Small intestine (tissue), 16 donors: ENCODE measurements at places on chromosomes 12 and 14. TPM values are rescaled to one million over a fixed set of nuclear protein-coding genes. Genes with fewer than 3 reads are reported as not detected.

DNA sequence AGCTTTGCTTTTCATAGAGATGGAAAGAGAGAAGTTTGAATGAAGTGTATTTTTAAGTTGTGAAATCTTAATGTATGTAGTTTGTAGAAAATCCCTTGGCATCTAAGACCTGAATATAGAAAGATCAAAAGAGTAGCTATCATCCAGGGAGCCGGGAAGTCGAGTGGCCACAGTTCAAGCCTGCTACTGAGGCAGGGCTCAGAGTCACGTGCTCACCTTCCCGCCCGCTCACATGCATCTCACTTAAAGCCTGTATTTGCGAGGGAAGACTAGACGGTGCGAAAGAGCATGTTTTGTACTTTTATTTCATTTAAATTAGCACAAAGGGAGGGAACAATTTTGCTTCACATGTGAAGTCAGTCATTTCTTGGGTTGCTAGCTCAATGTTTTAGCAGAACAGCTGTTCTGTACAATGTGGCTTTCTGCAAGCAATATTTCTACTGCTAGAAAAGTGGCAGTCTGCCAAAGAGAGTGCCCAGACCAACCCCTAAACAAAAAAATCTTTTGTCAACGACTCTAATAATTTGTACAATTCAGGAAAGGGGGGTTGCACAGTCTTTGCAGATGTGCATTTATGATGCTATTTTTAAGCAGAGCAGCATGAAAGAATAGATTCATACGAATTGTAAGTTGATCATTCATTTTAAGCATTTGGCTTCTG is 290.7 kb downstream of the NPAS3 start:
- no peaks in the 10 kb centered on the region for H3K27me3 ChIP-seq
- DNase-seq: no peak
- no peak overlapping the region for H3K4me3 ChIP-seq
- no peak overlapping the region for H3K27ac ChIP-seq

DNA sequence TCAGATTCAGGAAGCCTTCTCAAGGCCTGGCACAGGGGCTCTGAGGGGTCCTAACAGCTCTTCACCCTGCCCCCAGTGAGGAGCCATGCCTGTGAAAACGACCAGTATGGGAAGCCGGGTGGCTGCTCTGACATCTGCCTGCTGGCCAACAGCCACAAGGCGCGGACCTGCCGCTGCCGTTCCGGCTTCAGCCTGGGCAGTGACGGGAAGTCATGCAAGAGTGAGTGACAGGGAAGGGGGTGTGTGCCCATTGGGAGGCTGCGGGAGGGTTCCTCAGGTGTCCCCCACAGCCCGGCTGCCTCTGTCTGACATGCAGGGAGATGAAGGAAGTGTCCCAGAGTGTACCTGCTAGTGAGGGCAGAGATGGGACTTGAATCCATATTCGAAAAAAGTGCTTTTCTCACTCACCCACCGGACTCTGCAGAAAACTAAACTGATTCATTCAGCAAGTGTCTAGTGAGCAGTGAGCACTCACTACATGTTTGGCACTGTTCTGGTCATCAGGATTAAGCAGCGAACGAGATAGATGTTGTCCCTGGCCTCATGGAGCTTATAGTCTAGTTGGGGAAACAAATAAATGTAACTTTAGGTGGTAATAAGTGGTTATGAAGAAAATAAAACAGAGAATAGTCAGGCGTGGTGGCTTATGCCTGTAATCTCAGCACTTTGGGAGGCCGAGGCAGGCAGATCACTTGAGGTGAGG is 9.4 kb upstream of the LRP1-AS start:
- H3K36me3 ChIP-seq: peaks cover 97% of the 10 kb centered on the region
- no peak for DNase-seq
- H3K4me1 ChIP-seq: peaks cover 9% of the 10 kb centered on the region
- H3K4me3 ChIP-seq: no peak overlapping the region
- no peak overlapping the region for H3K27ac ChIP-seq

The KRT6A gene
- 0.13 TPM for polyA plus RNA-seq

The KRT73 gene
- polyA plus RNA-seq: not detected

The FSCB gene
- not detected for polyA plus RNA-seq
